ENCODE measurements at places on chromosomes 4 and X. TPM values are rescaled to one million over a fixed set of nuclear protein-coding genes. Genes with fewer than 3 reads are reported as not detected.

DNA sequence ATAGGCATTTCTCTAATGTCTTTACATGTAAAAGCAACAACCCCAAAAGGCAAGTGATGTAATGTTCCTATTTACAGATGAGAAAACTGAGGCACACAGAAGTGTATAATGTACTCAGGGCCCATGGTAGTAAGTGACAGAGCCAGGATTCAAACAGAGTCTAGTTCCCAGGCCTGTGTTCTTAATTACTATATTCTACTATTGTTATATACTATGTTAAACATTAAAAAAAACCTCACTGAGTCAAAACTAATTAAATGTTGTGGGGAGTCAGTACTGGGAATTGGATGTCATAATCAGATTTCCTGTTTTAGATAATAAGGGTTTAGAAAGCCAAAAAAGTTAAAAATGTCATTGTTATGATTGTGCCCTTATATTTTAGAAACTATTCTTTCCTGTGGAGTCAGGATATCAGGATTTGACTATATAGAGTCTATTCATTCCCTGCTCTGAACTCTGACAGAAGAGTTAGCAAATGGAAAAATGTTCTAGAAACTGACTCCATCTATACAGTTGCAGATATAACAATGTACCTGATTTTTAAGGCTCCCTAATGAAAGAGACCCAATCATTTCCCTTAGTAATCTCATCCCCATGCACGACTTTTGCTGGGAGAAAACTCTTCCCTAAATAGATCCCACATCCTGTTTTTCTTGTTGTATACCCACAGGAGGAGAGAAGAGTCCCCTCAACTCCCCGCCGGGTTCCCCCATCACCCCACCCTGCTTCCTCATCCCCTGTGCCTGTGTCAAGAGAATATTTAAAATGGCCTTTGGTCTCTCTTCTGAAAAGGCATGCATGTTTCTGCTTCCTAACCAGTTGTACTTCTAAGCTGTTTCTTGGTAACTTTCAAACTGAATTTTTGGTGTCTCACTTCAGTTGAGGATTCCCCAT lies 69.7 kb downstream of the REELD1 start:
- DNase-seq, result no peak

GRCh38 chr4:6560416-6561172 lies 14.4 kb upstream of the MAN2B2 start:
- no peak for DNase-seq

GRCh38 chr4:71211748-71212147 lies 127.1 kb upstream of the SLC4A4 start:
- no peak for DNase-seq

TECRL gene
- not detected for polyA plus RNA-seq

CSN3 gene
- not detected for polyA plus RNA-seq

Data from kidney (tissue), 22 donors.